ENCODE measurements at places on chromosomes 2 and 18.
A peak's percentile ranks its signal among the peaks of the same experiment; 100 is the strongest.

GRCh38 chr2:174546519-174547506 lies 50.8 kb downstream of the WIPF1 start:
- peak; percentile 53 for DNase-seq

- no peak for DNase-seq
Observed at GRCh38 chr2:159808032-159808425, 10.0 kb upstream of the CD302 start.

- no peak for DNase-seq
Observed at GRCh38 chr2:32990556-32990955, 43.8 kb downstream of the LTBP1 start.

- DNase-seq: no peak
Observed at GRCh38 chr2:54496920-54497319, 40.8 kb downstream of the SPTBN1 start.

- no peak for DNase-seq
Observed at GRCh38 chr2:241652142-241652541, 14.6 kb downstream of the ATG4B start.

GRCh38 chr18:66749030-66749429 lies 145.1 kb upstream of the CDH19 start:
- DNase-seq: no peak

DNA sequence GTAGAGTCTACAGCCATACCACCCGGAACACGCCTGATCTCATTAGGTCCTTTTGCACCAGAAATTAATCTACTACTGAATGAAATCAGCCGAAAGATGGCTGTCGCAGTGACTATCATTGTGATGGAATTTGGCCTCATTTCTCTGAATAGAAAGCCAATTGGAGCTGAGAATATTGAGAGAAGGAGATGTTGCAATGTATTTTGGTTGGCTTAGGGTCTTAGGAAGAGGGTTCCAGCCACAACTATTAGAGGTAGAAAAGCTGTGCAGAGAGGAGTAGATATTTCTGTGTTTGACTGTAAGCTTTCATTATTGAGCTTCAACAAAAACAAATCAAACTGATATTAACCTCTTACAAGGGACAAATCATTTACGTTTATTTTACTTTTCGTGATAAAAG lies 98.1 kb downstream of the THSD7B start:
- DNase-seq: no peak

- no peak for DNase-seq
Observed at GRCh38 chr2:62435720-62436119, 70.3 kb downstream of the TMEM17 start.

All from HFFc6 (cell line).